ENCODE measurements at places on chromosomes 3 and 15. TPM values are rescaled to one million over a fixed set of nuclear protein-coding genes. Genes with fewer than 3 reads are reported as not detected.

MKRN3 gene
- 0.65 TPM for total RNA-seq

ISY1 gene
- total RNA-seq = 51.0 TPM

CHL1 gene
- 0.63 TPM for total RNA-seq

MCTP2 gene
- 3.9 TPM for total RNA-seq

MKRN2OS gene
- total RNA-seq = not detected

RBP2 gene
- total RNA-seq = not detected

ATP1B3 gene
- total RNA-seq = 68.4 TPM

ACOX2 gene
- 19.2 TPM for total RNA-seq

PP2D1 gene
- not detected for total RNA-seq

OR5K2 gene
- total RNA-seq = not detected

C3orf49 gene
- not detected for total RNA-seq

GNAT1 gene
- not detected for total RNA-seq

ULK3 gene
- total RNA-seq = 17.7 TPM

SLCO3A1 gene
- 11.1 TPM for total RNA-seq

LTK gene
- total RNA-seq = not detected

IQCH gene
- total RNA-seq = 0.74 TPM

ZBTB20 gene
- total RNA-seq = 35.7 TPM

MST1R gene
- total RNA-seq = 1.3 TPM

FBXL22 gene
- 0.54 TPM for total RNA-seq

PTPN9 gene
- total RNA-seq = 14.4 TPM

DUOX2 gene
- total RNA-seq = not detected

MINAR1 gene
- 0.98 TPM for total RNA-seq

ZNF620 gene
- 0.99 TPM for total RNA-seq

CASR gene
- total RNA-seq = not detected

KLF15 gene
- total RNA-seq = 3.2 TPM

KNL1 gene
- 1.3 TPM for total RNA-seq

RAB6B gene
- total RNA-seq = 0.36 TPM

PLSCR5 gene
- total RNA-seq = not detected

SLC28A2 gene
- total RNA-seq = not detected

GOLGA6A gene
- not detected for total RNA-seq

MAPKBP1 gene
- 12.7 TPM for total RNA-seq

DAPK2 gene
- total RNA-seq = 3.7 TPM

ST8SIA2 gene
- 0.25 TPM for total RNA-seq

MUC4 gene
- not detected for total RNA-seq

SGO1 gene
- total RNA-seq = 14.5 TPM

IMPG2 gene
- 0.65 TPM for total RNA-seq

MEX3B gene
- 3.5 TPM for total RNA-seq

CCR5 gene
- not detected for total RNA-seq

FILIP1L gene
- 34.3 TPM for total RNA-seq

HESX1 gene
- 2.4 TPM for total RNA-seq

RTP1 gene
- not detected for total RNA-seq

CXCR6 gene
- total RNA-seq = not detected

LRRIQ4 gene
- 0.09 TPM for total RNA-seq

COLQ gene
- total RNA-seq = 1.8 TPM

TTC23 gene
- 36.7 TPM for total RNA-seq

TATDN2 gene
- 20.8 TPM for total RNA-seq

PLA2G4D gene
- not detected for total RNA-seq

AADAC gene
- total RNA-seq = 138 TPM

GOLGA8S gene
- total RNA-seq = under 0.01 TPM

KLHL40 gene
- not detected for total RNA-seq

LRTM1 gene
- total RNA-seq = not detected

GP5 gene
- 0.49 TPM for total RNA-seq

ZNF710 gene
- 3.0 TPM for total RNA-seq

CD276 gene
- 87.3 TPM for total RNA-seq

ITGB5 gene
- 308 TPM for total RNA-seq

ABI3BP gene
- total RNA-seq = 108 TPM
